ENCODE measurements at places on chromosomes 3 and 15.

- DNase-seq: no peak
These were observed 93.6 kb downstream of the PLCL2 start for GRCh38 chr3:16978234-16978920.

DNA sequence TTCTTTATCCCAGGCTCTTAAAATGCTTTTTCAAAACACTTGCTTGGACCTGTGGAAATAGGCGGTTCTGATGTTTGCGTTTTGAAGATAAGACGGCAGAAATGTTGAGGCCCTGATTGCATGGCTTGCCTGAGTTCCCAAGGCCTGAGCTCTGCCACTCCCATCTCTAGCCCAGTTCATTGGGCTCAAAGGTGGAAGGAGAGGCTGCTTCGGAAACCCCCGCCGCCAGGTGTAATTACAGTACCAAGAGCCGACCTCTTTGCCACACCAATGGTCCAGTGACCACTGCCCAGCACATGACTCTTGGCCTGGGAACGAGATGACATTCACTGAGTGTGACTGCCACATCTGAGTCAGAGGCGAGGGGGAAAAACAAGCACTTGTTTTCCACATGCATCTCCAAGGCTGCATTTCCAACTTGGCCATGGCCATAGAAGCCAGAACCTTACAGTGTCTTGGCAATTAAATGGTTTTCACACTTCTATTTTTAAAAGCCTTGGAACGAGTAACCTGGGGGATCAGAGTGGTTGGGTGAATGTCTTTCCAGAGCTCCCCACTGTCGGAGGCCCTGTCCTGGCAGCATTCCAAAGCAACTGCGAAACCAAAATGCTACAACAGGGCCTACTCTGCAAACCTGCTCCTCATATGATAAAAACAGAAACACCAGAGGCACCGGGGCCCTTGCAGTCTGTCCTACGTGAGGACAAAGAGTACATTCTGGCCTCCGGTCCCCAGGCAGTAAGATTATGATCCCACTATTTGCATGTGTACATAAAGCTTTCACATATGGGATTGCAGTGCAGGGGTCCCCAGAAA is 63.8 kb upstream of the CGNL1 start:
- DNase-seq: no peak

DNA sequence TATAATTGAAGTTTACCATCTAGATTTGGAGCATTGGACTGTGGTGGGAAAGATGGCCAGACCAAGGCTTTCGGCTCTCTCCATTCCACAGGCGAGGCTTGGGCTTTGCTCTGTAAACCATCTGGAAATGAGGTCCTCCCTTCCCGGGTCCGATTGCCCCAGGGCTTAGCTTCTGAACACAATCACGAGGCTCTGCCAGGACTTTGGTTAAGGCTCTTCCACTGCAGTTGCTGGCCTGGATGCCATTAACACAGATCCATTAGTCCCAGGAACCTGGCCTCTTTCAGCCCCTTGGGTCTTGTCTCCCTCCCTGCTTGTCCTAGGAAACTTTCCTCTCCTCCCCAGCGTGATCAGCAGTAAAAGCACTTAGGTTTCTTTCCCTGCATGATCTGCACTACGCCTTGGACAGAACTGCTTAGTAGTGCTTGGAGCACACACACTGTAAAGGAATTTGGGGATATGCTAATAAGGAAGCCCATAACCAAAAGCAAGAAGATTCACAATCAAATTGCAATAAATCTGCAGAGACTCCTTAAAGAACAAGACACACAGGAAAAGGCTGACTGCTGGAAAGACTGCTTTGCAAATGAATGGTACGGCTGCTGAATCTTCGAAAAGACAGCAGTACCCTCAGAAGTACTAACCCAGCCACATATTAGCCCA is 154.3 kb downstream of the ECT2 start:
- DNase-seq: peak; percentile 53

DNA sequence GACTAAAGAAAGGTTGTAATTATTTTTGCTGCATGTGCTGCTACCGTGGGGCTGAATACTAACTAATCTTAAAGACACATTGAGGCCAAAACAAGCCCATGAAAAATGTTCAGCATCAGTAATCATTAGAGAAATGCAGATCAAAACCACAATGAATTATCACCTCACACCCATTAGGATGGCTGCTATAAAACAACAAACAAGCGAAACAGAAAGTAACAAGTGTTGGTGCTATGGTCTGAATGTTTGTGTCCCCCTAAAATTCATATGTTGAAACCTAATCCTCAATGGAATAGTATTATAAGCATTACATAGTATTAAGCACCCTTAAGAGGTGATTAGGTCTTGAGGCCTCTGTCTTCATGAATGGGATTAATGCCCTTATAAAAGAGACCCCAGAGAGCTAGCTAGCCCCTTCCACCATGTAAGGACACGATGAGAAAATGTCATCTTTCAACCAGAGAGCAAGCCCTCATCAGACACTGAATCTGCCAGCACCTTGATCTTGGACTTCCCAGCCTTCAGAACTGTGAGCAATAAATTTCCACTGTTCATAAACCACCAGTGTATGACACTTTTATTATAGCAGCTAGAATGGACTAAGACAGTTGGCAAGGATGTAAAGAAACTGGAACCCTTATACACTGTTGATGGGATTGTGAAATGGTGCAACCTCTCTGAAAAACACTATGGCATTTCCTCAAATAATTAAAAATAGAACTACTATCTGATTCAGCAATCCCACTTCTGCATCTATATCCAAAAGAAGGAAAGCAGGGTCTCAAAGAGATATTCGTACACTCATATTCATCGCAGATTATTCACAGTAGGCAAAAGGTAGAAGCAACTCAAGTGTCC is 76.1 kb downstream of the REC114 start:
- DNase-seq: no peak

DNA sequence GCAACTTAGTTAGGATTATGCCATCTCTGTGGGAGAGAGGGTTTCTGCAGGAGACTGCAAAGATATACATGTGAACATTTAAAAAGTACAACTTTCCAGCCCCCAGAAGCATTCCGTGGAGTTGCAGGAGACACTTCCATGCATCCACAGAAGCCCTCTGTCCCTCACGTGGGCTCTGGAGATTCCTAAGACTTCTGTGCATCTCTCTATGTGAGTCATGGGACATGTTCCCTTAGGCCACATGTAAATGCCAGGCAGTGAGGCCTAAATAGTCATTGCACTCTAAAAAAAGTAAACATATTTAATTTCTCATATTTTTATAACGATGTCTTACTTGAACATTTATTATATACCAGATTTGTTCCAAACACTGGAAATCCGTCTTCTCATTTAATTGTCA is 126.5 kb upstream of the ROPN1 start:
- no peak for DNase-seq

- no peak for DNase-seq
These were observed 7.7 kb downstream of the ARNT2 start for GRCh38 chr15:80411788-80412288.

DNA sequence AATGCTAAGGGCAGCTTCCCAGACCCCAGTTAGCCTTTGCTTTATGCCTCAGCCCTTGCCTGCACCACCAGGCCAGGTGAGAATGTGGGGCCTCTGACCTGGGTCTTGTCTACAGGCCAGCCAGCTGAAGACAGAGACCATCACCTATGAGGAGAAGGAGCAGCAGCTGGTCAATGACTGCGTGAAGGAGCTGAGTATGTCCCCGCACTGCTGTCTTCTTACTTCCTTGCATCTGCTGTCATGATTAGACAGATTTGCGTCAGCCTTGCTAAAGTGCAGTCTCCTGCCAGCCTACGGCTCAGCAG is 74.6 kb downstream of the CCK start:
- DNase-seq: no peak

DNA sequence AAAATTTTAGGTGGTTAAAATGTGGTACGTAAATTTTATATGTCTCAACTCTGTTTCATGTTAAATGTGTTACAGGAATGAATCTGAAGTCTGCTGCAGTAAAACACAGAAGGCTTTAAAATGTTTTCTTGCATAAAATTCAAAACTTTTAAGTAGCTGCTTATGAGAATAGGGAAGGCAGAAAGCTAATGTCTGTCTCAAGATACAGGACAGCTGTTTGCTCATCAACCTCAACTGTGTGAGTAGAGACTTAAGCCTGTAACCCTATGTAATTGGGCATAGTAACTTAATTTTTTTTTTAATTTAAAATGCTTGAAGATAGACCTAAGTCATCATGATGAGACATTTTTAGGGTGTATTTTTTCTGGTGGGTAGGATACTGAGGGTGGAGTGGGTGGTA is 38.9 kb downstream of the ZFAND6 start:
- DNase-seq: no peak

GRCh38 chr3:155919728-155920127 is 49.3 kb downstream of the GMPS start:
- DNase-seq: no peak

DNA sequence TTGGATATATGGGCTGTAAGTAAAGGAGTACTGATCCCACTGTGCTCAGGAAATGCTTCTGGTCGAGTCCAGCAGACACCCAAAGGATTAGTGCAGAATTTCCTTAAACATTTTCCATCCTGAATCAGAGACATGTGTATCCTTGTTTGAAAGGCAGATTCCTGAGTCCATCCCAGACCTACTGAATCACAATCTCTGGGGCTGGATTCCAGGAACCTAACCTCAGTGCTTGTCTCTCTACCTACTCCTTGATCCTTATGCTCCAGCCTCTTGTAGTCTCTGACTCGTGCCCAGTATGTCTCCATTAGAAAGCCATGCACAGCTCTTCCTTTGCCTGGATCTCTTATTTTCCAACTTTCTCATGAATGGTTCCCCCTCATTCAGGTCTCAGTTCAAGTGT is 585.8 kb downstream of the NLGN1 start:
- DNase-seq: no peak

GRCh38 chr3:52798376-52798977 is 3.9 kb downstream of the ITIH3 start:
- DNase-seq: no peak

- DNase-seq: no peak
These were observed 159.6 kb downstream of the GHSR start for GRCh38 chr3:172288651-172289050.

DNA sequence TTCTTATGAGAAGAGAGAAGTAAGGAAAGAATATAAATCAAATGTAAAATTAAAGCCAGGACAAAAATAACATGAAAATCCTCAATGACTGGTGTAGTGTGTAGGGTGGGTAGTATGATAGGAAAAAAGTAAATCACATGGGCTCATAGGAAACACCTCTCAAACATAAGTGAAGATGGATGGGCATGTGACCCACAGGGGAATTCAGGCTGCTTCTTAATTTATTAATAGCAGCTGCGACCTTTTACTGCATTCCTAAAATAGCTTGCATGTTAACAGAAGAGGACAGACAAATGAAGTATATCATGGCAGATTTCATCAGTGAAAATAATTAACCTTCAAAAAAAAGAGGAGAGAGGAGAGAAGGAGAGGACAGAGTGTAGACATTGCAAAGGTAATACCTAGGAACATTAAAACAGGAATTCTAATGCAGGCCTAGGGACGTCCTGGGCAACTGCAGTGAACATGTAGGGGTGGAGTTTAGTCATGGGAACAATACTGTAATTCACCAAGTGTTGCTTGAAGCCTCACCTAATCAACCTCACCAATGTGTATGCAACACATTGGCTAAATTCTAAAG is 132.9 kb downstream of the KCNMB2 start:
- DNase-seq: no peak

- no peak for DNase-seq
These were observed 532.4 kb upstream of the GBE1 start for GRCh38 chr3:82293867-82294266.

GRCh38 chr15:66238318-66238717 is 15.2 kb downstream of the MEGF11 start:
- no peak for DNase-seq

- DNase-seq: no peak
These were observed 104.1 kb upstream of the GOLGA8J start for GRCh38 chr15:29978411-29979382.

DNA sequence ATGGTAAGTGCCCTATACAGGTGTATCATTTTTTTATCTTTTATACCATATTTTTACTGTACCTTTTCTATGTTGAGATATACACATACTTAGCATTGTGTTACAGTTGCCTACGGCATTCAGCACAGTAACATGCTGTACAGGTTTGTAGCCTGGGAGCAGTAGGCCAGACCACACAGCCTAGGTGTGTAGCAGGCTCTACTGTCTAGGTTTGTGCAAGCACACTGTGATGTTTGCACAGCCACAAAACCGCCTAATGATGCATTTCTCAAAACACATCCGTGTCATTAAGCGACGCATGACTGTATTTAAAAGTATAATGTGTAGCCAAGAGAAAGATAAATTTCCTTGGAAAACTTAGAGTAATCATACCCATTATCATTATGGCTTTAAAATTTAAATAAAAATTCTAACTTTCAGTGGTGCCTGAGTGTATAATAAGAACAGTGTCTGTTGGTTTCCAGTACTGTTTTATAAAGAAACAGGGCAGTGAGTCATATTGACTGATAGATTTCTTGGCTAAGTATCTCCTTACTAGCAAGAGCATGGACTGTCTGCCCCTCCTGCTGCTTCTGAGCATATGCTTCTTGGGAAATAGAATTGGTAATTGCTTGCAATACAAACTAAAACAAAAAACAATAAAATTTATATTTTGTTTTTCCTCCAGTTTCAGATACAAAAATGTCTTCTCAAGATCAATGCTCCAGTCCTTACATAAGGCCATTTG is 18.3 kb downstream of the CALML4 start:
- peak; percentile 35 for DNase-seq

GRCh38 chr15:55685286-55685685 is 57.7 kb downstream of the PRTG start:
- no peak for DNase-seq

- DNase-seq: no peak
These were observed 488.5 kb upstream of the MDFIC2 start for GRCh38 chr3:70800951-70801350.

Measured in A673 (cell line).